ENCODE measurements at places on chromosomes 7 and 10.

- DNase-seq: no peak
These were observed 79.8 kb downstream of the CHN2 start for GRCh38 chr7:29274146-29275017.

DNA sequence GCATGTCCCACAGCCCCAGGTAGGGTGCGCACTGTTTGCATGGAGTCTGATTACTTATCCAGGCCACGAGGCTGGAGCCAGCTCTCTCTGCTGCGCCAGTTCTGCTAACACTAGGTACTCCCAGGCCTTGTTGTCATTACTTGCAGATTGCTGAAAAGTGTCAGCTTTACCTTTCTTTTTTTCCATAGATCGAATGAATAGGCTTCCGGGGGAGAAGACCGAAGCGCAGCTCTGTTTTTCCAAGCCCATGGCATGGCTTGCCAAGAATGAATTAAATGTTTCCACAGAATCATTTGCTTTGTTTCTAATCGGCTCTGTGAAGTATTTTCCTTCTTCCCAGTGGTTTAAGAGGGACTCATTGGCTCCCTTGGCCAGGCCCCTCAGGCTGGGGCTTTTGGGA, 285.8 kb downstream of the BMPER start:
- no peak for DNase-seq

GRCh38 chr7:157689269-157690057, 352.7 kb downstream of the DNAJB6 start:
- no peak for DNase-seq

- no peak for DNase-seq
These were observed 138.1 kb downstream of the HERPUD2 start for GRCh38 chr7:35556515-35557471.

DNA sequence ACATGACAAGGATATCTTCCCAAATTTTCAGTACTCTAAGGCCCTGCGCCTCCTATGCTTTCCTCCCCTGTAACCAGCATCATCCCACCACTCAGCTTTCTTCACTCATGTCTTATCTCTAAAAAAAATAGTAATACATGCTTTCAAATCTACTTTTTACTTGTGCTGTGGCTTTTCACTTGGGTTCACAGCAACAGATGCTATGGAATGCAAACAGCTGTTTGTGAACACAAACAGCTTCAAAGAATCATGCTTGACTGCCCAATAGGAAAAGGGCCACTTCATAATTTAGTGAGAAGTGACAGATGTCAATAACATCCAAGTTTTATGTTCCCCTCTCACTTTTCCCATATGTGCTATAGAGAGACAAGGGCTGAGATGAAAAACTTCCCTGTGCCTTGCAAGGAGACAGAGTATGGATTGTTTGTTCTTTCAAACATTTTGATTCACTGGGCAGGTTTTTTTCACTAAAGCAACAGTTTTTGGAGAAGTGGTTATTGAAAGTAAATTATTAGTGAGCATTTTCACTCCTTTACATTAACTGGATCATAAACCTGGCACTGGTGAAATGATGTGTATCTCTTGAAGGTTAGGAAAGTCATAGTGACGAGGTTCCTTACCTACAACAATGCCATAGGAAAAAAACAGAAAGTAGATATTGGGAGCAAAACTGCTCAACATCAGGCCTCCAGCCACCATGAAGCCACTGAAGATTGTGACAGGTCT, 37.3 kb downstream of the SLC16A9 start:
- no peak for DNase-seq

DNA sequence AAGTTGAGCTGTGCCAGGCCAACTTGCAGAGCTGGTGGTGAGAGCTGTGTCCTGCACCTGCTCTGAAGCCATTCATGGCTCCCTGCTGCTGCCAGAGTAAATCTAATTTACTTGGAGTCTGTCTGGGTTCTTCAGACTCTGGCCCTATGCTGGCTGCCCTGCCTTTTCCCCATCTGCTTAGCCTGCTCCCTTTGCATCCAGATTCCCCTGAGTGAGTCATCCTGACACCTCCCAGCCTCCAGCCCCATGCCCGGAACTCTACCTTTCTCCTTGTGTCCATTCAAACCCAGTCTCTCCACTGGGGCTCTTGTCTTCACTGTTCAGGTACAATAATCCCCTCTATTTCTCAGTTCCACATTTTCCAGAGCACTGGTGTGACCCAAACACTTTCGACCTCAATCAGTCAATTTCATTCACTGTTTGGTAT, 434.4 kb upstream of the ZMIZ1 start:
- DNase-seq: no peak

DNA sequence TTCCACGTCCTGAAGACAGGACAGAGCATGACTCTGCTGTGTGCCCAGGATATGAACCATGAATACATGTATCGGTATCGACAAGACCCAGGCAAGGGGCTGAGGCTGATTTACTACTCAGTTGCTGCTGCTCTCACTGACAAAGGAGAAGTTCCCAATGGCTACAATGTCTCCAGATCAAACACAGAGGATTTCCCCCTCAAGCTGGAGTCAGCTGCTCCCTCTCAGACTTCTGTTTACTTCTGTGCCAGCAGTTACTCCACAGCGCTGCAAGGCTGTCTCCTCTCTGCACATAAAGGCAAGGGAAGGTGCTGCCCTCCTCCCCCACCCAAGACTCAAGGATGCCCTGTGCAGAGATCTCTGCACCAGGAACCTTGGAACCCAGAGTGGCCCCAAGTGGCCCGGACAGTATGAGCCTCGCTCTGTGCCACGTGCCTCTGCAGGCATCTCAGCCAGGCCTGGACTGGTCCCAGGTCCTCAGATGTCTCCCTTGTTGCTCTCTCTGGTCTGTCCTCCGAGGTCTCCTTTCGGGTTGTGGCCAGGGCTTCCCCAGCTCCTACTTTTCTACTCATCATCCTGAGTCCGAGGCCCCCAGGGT, 230.3 kb upstream of the PRSS58 start:
- DNase-seq: no peak

GRCh38 chr10:48572414-48572813, 32.5 kb downstream of the ARHGAP22 start:
- no peak for DNase-seq

DNA sequence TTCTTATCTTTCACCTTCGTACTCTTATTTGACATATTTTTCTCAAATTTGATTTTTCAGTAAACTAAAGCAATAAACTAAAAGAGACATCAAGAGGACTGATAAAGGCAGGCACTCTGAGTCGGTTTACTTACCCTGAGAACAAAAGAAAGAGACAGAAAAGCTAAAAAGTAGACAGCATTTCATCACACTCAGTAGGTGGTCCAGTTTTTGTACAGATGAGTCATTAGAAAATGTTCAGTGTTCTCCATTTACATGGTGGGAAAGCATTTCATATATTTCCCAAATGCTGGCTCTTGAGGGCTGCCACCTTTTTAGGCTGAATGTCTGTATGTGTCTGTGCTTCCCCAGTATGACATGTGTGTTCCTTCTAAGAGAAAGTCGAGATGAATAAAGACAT, 52.7 kb downstream of the NHLRC2 start:
- DNase-seq: no peak

DNA sequence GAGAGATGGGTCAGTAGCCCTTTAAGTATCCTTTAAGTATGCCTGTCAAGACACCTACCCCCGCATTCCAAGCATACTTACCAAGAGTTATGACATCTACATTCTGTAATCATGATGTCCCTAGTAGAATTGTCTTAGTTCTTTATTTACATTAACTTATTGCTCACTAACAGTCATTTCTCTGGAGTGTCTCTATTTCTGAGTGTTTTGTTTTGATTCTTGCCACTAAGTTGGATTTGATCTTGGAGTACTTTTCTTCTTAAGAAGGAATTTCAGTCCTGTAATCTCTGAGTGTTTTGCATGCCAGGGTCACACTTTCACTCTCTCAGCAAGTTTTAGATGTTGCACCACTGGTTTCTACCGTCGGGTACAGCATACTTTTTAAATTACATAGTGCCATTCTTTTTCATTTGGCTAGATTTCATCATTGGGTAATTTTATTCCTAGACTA, 1053.9 kb downstream of the KCNMA1 start:
- DNase-seq: no peak

DNA sequence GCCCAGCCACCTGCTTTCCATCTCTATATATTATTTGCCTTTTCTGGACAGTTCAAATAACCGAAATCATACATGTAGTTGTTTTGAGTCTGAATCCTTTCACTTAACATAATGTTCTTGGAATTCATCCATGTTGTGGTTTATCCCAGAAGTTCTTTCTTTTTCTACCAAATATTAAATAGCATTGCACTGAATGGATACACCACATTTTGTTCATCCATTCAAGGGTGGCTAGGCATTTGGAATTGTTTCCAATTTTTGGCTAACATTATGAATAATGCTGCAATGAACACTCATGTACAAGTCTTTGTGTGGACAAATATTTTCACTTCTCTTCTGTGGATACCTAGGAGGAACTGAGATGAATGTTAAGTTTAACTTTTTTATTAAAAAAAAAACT, 18.0 kb downstream of the DNAJC1 start:
- DNase-seq: no peak

DNA sequence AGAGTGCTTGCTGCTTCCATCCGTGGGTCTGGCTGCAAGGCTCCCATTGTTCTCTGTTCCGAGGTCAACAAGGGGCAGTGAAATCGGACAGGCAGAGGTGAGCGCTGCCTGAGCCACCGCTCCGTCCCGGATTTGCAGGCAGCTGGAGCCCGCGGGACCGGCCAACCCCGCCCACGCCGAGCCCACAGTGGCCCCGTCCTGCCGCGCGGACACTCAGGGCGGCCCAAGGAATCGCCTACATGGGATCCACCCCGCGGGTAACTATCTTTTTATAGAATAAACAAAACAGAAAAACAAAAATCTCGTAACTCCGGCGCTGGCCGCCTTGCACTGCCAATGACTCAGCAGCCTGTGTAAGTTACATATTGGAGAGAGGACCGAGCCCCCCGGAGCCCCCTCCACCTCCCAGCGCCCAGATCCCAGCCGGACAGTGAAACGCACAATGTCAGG, 1.9 kb downstream of the BNIP3 start:
- DNase-seq: peak; percentile 85

GRCh38 chr10:132290631-132291030, 17.1 kb downstream of the STK32C start:
- peak; percentile 4 for DNase-seq

DNA sequence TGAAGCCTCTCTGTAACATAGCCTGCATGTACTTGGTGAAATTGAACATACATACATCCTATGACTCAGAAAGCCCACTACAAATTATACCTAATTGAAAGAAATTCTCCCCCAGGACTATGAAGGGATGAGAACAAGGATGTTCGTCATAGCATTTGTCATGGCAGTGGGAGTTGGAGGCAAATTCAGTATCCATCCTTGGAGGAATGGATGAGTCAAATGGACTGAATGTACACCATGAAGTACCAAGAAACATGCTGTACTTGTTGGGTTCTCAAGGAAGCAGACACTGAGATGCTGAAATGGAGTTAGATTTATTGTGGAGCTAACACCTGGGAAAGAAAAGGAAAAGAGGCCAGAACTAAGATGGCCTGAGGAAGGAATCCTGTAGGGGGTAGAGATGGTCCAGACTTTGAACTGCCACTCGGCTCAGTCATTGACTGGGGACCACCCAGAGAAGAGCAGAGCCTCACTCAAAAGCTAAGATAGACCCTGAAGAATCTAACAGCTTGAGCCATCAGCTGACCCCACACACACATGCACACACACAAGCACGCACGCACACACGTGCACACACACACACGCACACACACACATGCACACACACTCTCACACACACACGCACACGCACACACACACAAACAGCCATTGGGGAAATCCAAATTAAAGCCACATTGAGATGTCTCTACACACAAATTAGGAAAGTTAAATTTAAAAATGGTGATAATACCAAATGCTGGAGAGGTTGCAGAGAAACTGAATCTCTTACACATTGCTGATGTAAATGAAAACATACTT, 22.3 kb downstream of the AOC1 start:
- no peak for DNase-seq

- DNase-seq: no peak
These were observed 55.7 kb downstream of the NOD1 start for GRCh38 chr7:30422922-30423321.

DNA sequence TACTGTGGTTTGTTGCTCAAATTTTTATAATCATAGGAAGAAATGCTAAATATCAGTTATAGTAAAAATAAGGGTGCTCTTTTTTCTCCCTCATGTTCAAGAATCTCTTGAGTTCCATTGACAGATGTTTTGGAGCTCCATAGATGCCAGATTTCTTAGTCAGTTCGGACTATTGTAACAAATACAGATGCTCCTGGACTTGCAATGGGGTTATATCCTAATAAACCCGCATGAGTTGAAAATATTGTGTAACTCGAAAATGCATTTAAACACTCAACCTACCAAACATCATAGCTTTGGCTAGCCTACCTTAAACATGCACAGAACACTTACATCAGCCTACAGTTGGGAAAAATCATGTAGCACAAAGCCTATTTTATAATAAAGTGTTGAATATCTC, 100.7 kb upstream of the CSTF2T start:
- DNase-seq: no peak

GRCh38 chr10:84213076-84213475, 12.3 kb downstream of the LRIT2 start:
- DNase-seq: no peak

DNA sequence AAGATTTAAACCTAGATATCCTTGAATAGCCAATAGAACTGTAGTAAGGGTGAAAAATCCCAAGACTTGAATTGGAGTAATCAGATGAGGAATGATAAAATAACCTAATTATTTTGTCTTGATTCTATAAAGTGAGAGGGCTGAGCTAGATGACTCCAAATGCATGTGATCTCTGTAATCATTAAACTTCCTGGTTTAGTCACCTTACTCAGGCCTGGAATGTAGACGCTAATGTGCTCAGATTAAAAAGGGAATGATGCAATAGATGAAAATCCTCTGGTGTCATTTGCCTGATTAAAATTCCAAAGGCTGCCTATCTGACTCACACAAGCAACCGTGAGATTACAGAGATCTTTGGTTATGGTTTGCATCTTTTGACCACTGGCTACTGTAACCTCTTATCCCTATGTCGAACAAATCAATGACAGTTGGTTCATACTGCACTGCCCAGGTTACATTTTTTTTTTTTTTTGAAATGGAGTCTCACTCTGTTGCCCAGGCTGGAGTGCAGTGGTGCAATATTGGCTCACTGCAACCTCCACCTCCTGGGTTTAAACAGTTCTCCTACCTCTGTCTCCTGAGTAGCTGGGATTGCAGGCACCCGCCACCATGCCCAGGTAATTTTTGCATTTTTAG, 2.9 kb upstream of the HKDC1 start:
- no peak for DNase-seq

All from posterior cingulate gyrus (tissue), 11 donors.